Astrocyte of the spinal cord (primary cell): ENCODE measurements at places on chromosomes 11 and 22.

DNA sequence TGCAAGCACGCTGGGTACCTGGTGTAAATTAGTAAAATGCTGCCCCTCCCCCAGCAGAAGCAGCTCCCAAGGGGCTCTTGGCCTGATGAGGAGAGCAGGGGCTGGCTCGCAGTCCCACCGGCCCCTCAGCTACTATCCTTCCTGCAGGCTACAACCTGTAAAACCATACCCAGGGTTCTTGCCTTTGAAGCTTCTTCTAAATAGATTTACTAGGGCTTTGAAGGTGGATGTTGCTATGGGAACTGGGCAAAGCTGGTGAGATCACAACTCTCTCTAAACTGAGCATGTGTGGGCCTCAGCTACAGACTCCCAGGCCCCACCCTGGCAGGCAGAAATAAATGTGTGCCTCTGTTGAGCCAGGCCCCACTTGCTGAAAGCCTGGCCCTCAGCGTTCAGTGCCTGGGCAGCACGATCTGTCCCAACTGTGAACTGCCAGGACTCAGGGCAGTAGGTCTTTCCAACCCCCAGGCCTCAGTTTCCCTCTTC is 18.5 kb downstream of the CD5 start:
- peak; percentile 18 for DNase-seq

DNA sequence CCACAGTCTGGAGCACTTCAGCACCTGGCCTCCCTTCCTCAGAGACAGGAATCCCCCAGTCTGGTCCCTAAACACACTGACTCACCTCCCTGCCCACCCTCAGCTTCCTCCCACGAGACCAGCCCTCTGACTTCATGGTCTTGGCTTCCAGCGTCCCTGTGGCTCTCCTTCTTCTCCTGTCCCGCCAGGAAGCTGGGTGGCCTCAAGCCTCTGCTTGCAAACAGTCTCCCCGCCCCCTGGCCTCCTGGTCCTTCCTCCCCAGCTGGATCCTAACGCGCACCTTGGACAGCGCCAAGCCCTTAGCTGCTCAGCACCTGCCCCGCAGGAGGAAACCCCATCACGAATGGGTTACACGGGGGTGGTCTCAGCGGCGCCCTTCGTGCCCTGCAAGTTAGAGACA is 4.5 kb downstream of the NCF4 start:
- no peak for DNase-seq

DNA sequence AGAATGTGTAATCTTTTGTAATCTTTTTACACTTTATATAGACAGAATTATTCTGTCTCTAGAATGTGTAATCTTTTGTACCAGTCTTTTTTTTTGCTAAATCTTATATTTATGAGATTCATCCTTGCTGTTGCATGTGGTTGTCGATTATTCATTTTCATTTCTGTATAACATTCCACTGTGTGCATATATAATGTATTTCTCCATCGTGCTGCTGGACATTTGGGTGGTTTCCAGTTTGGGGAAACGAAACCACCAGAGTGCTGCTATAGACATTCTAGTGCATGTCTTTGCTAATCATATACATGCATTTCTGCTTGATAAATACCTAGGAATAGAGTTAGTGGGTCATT is 146.5 kb downstream of the GRIK4 start:
- no peak for DNase-seq

DNA sequence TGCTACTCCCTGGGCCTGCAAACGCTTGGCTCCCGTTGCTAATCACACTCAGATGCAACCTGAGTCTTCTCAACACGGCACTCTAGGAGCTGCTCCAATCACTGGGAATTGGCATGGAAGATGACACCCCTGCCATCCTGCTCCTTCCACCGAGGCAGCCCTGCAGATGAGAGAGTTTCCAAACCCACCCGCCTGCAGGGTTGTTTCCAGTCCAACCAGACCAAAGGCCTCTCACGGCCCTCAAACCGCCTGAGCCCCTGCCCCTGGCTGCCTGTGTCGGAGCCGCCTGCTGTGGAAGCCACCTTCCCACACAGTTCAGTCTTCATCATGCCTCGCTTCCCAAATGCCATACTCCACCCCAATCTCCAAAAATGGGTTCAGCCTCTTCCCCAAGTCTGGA is 36.8 kb upstream of the TP53I11 start:
- DNase-seq, result no peak

DNA sequence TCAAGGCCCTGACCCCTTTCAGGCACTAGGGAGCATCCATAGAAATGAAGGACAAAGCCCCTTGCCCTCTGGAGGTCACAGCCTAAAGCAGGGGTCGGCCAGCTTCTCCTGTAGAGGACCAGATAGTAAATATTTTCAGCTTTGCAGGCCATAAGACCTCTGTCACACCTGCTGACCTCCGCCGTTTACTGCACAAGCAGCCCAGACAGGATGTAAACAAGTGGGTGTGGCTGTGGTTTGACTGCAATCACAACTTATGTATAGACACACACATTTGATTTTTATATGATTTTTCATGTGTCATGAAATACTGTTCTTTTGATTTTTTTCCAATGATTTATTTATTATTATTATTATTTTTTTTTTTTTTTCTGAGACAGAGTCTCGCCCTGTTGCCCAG is 34.3 kb downstream of the KIAA1671 start:
- DNase-seq, result no peak

- DNase-seq, result no peak
These were observed 249.9 kb downstream of the TTC28 start for GRCh38 chr22:28429711-28430110.

DNA sequence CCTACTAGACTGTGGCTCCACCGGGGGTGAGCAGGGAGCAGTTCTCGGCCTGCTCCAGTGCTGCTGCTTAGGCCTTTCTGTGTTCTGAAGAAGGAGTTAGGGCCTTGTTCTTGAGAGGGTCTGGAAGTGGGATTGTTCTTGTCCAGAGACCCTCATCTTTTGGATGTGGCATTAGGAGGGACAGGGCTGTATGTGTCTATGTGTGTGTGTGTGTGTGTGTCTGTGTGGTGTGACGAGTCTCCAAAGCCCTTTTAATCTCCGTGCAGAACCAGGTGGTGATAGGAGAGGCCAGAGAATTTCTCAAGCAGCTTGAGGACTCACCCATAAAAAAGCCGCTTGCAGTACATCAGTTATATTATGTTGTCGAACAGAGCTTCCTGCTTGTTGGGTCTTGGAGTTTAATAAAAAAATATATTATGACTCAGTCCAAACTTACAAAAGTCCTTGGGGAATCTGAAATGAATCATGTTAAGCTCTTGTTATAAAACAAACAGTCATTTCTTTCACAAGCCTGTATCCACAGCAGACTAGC is 196.5 kb downstream of the TENM4 start:
- DNase-seq, result peak; percentile 93

DNA sequence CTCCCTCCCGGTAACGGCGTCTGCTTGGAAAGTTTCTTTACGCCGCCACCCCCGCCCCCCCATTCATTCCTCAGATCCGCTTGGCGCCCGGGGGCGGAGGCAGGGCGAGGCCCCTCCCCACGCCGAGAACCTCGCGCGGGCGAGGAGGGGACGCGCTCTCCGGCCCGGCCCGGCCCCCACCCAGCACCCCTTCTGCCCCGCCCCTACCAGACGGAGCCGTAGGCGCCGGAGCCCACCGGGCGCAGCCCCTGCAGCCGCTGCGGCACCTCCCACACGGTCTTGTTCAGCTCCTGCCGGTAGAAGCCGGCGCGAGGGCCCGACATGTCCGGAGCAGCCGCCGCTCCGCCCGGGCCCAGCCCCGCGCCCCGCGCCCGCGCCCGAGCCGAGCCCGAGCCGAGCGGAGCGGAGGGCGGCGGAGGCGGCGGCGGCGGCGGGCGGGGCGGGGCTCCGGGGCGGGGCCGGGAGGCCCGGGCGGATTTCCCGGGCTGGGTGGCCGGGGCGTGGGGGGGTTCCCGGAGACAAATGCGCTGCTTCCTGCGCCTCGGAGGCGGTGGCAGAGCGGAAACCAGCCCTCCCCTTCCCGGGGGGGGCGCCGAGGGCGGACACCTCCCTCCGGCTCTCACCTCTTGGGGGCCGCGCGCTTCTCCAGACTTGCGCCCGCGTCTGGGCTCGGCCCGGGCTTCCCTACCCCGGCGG is at the start of gene MAPK11:
MAPK11 (minus strand) TSS at position 411 of the 696 bp plus-strand sequence; CDS start at position 323, 88 bp downstream.
- DNase-seq, result peak; percentile 54

GRCh38 chr11:69978841-69979614 is 99.1 kb upstream of the ANO1 start:
- no peak for DNase-seq

DNA sequence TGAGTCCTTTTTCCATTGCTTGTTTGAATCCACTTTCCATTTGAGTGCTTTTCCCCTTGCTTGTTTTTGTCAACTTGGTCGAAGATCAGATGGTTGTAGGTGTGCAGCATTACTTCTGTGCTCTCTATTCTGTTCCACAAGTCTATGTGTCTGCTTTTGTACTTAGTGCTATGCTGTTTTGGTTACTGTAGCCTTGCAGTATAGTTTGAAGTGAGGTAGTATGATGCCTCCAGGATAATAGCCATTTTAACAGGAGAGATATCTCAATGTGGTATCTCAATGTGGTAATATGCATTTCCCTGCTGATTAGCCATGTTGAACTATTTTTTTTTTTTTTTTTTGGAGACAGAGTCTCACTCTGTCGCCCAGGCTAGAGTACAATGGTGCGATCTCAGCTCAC is 16.7 kb downstream of the ACRV1 start:
- no peak for DNase-seq

DNA sequence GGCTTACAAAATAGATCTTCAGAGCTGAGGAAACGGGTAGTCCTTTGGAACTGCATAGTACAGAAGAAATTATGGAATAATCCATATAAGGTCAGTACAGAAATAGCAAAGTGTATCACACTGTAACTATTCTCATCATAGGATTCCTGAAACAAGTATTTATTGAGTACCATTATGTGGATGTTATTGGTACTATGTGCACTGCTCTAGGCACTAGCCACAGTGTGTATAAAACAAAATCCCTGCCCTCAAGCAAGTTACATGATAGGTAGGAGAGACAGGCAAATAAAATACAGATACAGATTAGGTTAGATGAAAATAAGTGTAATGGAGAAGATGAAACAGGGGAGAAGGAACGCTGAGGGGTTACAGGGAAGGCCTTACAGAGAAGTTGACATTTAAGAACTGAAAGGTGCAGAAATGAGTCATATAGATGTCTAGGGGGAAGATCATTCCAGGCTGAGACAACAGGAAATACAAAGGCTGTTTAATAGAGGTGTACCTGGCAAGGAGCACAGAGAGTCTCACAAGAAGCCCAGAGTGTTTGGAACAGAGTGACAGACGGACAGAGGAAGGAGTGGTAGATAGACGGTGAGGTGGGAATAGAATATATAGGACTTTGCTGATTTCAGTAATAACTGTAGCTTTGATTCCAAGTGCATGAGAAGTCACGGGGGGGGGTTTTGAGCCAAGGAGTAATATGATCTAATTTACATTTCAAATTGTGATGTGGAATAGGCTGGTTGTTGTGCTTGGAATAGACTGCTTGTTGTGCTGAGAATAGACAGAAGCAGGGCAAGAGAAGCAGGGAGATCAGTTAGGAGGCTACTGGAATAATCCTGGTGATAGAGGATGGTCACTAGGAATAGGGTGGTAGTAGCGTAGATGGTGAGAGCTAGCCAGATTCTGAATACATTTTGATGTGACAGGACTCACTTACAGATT is 13.7 kb downstream of the RNF141 start:
- peak; percentile 38 for DNase-seq

GRCh38 chr11:57432149-57432561 is 5.2 kb upstream of the SLC43A3 start:
- DNase-seq, result no peak

DNA sequence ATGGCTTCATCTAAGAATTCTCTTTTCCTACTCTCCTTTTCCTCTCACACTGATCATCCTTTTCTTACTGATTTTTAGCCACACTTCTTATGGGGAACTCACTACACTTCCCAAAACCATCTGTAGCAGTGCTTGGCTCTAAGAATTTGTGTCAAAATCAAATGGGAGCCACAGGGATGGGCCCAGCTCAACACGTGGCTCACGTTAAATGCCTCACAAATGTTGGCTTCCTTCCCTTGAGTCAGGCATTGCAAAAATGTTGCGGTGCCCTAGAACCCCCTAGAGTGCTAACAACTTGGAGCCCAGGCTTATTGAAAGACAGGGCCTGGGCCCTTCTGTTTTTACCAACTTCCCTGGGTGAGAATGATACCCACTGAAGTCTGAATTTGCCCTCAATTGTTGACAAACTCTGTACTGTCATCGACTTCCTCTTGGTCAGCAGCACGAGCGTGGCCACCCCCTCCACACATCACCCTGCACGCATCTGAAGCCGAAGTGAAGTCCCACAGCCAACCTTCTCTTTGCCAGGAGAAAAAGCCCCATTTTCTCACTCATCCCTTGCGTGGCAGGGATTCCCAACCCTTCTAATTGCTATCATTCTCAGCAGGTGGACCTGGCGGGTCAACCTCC is 69.7 kb downstream of the ELFN2 start:
- no peak for DNase-seq

DNA sequence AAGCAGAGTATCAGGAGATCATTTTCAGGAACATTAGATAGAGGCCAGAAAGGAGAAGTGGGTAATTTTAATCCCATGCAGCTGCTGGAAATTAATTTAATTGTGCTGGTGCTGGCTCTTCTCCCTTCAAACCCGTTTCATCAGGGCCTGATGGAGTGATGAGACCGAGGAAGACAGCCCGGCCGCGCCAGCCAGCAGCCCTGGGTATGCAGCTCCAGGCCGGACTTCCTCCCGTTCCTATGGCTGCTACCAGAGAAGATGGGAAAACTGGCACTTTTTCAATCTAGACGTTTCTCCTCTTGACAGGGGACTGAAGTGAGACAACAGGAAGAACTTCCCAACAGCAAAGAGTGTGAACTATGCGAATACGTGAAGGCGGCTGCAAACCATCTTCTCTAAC is 24.6 kb upstream of the ZBTB16 start:
- no peak for DNase-seq

- DNase-seq, result no peak
These were observed 660.6 kb downstream of the ETS1 start for GRCh38 chr11:127926721-127927120.

- DNase-seq, result peak; percentile 98
These were observed 117.3 kb downstream of the RASSF10 start for GRCh38 chr11:13126430-13126829.

DNA sequence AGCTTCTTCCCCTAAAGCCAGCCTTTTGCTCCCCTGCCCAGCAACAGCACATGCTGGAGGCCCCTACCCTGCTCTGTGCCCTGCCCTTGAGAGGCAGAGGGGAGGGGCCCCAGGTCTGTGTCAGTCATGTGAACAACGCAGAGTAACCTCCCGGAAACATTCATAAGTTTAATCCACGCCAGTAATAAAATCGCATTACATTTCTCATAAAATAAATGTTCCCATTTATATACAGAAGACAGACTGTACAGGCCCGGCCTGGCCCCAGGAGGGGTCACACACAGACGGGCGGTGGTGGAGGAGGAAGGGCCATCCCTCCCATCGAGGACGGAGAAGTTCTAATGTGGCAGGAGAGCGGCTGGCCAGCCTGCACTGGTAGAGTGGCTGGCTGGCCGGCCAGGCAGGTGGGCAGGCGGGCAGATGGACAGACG is 39.5 kb downstream of the LMO1 start:
- DNase-seq, result no peak
